8988T (cell line): ENCODE measurements at places on chromosomes 7 and 10.

DNA sequence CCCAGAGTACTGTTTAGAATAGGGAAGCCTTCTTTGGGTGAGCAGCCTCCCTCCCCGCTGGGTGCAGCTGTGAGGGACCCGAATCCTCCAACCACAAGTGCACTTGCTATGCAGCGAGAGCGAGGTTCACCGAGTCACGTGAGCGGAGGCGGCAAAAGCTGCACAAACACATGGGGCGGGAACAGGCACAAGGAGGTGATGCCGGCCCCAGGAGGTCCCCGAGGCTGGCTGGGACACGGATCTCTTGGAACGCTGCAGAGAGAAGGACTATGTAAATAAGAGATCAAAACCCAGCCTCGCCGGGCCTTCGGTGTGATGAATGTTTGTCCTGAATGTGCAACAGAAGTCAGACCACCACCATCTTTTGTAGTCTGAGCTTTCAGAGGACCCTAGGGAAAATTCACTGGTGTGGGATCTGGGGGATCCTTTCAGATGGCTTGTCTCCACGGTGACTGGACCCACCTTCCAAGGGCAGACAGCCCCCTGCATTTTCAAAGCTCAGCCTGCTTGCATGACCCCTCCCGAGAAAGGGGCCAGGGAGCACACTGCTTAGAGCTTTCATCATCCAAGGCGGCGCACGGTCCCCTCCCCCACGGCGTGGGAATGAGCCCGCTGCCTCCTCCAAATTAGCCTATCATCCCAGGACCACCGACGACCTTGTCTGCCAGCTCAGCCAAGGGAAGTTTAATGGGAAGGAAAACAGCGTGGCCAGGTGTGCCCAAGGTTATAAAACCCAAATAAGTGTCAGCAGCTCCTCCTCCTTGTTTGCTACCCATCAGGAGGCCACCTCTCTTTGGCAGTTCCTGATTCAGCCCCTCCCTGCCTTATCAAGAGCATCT lies 327.7 kb downstream of the CXCL12 start:
- no peak for DNase-seq

GRCh38 chr7:44849885-44850544 lies 2.1 kb upstream of the H2AZ2 start:
- DNase-seq: no peak

GRCh38 chr10:11367505-11367904 lies 243.9 kb downstream of the USP6NL start:
- DNase-seq: no peak

- no peak for DNase-seq
Observed at GRCh38 chr10:80512031-80512526, 25.6 kb upstream of the SH2D4B start.

DNA sequence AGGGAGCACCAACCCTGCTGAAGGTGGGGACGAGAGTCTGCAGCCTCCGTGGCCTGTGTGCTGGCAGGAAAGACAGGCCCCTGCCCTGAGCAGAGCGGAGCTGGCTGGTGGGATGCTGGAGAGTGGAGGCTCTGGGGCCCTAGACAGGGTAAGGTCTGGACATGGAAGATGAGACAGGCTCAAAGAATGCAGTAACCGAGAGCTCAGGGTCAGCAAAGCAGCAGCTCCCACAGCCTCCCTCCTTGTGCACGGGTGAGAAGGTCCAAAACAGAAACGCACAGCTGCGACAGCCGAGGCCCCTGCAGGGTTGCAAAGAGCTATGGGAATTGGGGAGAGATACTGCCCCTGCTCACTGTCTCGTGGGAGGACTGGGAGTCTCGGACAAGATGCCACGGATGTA lies 80.5 kb downstream of the TNS3 start:
- no peak for DNase-seq

- DNase-seq: no peak
Observed at GRCh38 chr7:37341033-37341630, 107.5 kb downstream of the ELMO1 start.

GRCh38 chr7:10239695-10240345 lies 733.9 kb upstream of the PHF14 start:
- DNase-seq: no peak

DNA sequence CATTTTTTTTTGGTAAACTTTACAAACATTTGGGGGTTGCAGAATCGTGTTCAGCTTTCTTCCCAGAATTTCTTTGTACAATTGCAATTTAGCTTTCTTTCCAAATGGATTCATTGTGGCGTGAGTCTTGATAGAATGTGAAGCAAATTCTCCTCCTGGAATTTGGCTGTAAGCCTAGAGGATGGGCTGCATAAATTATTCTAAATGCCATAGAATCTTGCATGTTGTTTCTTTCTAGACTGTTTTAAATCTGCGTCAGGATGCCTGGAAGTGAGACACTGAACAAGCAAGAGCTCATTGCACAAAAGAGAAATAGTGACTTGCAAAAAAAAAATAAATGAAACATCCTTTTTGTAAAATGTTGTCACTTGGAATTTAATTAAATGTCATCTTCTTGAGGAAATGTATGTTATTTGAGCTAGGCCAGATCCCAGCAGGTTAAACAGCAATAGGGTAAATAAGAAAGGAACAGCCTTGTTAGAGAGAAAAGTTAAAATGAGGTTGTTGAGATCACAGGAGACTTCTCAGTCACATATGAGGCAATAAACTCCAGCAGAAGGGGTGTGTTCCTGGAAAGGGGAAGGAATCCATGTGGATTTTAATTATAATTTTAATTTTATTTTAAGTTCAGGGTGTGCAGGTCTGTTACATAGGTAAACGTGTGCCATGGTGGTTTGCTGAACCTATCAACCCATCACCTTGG lies 483.0 kb downstream of the PLXDC2 start:
- DNase-seq: no peak

DNA sequence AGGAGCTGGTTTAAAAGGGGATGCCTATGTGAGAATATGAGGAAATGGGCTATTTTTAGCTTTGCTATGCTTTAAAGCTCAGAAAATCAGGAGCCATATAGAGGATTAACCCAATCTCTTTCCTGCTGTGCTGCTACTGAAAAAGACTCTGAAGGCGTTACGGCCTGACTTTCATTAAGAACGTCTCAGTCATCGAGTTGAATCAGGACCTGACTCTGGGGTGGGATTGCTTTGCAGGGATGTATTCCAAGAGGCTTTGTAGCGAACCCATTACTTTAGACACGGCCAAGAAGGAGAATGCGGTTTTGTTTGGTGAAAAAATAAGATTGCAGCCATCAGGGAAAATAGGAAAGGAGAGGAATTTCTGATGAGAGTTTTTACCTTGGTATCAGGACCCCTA lies 426.9 kb downstream of the CCSER2 start:
- no peak for DNase-seq

DNA sequence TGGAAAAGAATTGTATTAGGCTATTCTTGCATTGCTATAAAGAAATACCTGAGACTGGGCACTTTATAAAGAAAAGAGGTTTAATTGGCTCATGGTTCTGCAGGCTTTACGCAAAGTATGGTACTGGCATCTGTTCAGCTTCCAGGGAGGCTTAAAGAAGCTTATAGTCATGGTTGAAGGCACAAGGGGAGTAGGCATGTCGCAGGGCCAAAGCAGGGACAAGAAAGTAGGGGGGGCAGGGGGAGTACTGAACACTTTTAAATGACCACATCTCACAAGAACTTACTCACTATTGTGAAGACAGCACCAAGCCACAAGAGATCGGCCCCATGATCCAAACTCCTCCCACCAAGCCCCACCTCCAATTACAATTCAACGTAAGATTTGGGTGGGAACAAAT lies 152.5 kb upstream of the PHF14 start:
- no peak for DNase-seq

DNA sequence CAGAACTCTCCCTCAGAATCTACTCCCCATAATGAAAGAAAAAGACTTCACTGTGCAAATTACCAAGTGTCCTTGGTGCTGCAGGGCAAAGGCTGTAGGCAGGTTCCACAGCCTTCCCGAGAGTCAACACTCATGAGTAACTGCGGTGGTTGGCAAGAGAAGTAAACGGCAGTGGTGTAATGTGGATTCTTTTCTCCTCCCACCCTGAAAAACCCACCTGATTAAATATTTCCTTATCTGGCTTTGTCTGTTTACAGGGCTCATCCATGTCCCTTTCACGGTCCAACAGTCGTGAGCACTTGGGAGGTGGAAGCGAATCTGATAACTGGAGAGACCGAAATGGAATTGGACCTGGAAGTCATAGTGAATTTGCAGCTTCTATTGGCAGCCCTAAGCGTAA lies 300.9 kb downstream of the BICC1 start:
- DNase-seq: no peak

- no peak for DNase-seq
Observed at GRCh38 chr10:115969591-115969990, 303.4 kb downstream of the GFRA1 start.

GRCh38 chr10:129039406-129040370 lies 427.4 kb upstream of the MGMT start:
- DNase-seq: no peak

DNA sequence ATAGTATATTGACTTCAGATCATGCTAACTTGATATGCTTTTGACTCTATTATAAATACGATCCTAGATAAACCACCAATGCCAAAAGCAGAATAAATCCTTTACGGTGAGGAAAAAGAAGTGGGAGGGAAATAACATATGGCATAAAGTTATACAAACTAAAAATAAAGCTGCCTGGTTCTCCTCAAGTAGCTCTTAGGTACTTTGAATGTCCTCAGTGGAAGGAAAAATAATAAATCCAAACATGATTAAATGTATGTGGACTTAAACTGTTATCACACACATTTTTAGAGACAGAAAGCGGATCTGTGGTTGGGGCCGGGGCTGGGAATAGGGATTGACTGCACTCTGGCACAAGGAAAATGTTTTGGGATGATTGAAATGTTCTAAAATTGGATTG lies 23.6 kb downstream of the EEPD1 start:
- no peak for DNase-seq

DNA sequence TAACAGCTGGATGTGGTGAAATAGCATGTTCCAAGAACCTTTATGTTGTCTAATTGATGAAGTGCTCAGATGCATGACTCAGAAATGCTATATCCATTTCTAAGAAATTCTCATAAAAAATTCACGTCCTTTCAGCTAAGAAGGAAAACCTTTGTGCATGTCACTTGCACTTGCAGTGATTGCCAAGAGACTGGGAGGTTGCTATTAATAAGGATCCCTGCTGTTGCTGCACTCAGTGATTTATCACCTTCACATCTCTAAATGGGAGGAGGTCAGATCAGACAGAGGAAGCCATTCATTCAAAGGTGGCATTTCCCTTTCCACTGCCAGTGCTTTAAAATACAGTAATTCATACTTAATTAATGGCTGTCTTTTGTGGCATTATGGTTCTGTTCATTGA lies 89.5 kb downstream of the THSD7A start:
- DNase-seq: no peak

GRCh38 chr10:79137826-79138225 lies 69.1 kb downstream of the ZMIZ1 start:
- DNase-seq: no peak

GRCh38 chr10:34323192-34323591 lies 491.9 kb downstream of the PARD3 start:
- DNase-seq: no peak

DNA sequence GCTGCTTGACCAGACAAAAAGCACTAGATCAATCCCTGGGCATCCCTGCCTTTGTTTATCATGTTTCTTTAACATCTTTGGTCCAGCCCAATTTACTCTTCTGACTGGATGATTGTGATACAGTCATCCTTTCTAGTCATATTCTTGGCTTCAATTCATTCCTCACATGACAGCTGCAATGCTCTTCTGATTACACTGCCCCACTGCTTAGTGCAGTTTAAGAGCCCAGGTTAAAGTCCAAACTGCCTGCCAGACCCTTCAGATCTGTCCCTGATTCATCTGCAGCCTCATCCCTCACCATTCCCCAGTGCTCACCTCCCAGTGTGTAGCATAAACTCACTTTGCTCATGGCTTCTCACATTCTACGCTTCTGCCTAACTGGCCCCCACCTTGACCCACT lies 383.8 kb downstream of the TNS3 start:
- DNase-seq: no peak

GRCh38 chr10:125021686-125022344 lies 79.9 kb downstream of the ZRANB1 start:
- DNase-seq: no peak

DNA sequence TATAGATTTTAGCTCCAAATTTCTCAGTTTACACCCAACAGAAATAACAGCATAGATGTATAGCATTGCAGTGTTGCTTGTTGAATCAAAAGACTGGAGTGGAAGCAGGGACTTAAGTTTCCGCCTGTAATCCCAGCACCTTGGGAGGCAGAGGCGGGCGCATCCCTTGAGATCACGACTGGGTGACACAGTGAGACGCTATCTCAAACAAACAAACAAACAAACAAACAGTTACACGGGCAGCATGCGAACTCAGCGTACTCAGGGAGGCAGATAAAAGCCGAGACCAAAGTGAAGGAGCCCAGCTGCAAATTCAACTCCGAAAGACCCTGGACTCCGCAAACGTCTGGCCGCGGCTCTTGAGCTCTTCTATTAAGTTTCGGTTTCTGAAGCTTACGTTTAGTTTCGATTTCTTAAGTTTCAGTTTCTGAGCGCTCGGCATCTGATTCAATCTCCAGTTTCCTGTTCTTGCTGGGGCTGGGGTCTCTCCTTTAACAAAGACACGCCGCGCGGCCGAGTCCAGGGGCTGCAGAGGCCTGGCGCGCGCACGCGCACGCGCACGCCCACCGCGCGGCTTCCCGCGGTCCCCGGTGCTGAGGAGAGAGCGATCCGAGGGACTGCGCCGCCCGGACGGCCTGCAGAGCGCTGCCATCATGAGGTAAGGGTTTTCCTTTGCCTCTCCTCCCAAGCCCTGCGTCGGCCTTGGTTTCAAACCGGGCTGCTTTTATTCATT lies at the start of gene IFIT5:
Gene IFIT5 (plus strand): TSS at position 423 of the 733 bp plus-strand sequence. CDS start 231 bp downstream, at position 654.
- DNase-seq: peak; percentile 72

GRCh38 chr7:2773608-2774007 lies 70.5 kb downstream of the GNA12 start:
- no peak for DNase-seq

DNA sequence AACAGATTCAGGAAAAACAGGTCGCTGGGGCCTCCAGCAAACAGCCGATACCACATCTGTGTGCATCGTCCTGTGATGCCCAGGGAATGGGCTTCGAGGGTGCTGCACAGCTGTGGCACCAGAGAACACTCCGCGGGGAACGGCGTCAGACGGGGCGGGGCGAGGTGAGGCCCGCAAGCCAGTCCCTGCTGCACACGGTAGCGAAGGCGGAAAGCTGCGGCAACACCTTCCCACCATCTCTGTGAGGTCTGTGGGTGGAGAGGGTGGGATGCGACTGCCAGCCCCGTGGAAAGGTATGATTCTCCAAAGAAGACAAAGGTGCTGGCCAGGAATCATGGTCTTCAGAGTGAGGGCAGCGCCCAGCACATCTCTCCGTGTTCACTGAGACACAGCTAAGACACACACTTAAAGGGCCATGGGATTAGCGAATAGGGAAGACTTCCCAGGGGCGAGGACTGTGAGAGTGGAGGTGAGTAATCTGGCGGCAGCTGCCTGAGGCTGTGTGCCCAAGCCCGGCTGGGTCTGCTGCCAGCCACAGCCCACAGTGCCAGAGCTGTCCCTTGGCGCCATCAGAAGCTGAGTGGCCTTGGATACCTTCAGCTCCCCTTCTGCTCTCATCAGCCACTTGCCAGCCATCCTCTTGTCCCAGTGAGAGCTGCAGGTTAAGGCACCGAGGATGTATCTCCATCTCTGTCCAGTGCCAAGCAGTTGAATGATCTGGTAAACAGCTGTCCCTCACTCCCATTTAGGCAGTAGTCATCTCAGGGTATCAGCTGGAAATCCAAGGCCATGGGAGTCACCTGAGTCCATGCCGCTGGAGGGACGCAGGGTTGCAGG lies 17.6 kb downstream of the PRKAG2 start:
- DNase-seq: no peak

GRCh38 chr10:97038688-97039087 lies 147.1 kb downstream of the SLIT1 start:
- no peak for DNase-seq
